ENCODE measurements at places on chromosomes 1 and 21.

DNA sequence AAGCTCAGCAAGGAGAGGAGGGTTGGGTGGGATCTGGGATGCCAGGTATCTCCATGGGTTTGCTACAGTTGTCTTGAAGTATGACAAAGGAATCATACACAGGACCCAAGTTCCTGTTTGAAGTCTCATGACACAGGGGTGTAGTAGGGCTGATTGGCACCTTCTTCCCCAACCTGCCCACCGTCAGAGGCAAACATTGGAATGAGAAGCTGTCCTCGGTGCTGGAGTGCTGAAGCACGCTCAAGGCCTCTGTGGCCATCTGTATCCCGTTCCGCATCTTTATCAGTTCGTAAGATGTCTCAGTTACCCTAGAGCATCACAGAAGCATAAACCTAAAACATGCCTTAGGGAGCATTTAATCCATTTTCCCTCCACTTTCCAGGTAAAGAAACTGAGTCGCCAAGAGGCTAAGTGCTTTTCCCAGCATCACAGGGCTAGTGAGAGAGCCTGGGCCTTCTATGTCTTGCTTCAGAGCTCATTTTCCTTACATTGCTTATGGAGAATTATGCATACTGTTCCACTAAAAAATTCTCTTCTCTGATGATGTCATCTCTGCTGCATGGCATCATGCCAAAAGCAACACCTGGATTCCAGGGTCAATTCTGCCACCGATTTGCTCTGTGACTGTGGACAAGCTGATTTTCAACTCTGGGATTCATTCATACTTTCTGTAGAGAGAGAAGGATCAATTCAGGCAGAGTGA, 34.2 kb downstream of the VWA5B1 start:
- DNase-seq: no peak

DNA sequence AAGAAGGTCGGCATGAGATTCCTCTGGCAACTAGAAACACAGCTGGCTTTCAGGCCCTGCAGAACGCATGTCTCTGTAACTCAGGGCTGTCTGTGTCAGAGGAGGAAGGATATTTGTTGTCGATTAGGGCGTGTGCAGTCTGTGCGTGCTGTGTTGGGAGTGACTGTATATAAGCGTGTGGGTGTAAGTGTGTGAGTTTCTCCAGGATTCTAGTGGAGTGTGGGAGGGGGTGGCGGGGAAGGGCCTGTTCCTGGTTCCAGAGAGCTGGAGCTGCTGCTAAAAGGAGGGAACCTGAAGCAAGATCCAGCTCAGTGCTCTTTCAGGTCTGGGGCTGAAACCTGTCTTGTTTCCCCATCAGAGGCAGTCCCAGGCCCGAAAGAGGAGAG, 74.3 kb downstream of the SLC16A1 start:
- DNase-seq: no peak

- DNase-seq: peak; percentile 80
These were observed 3.8 kb downstream of the DYRK1A start for GRCh38 chr21:37370152-37371040.

GRCh38 chr1:162327788-162328165, 48.9 kb downstream of the SPATA46 start:
- DNase-seq: no peak

DNA sequence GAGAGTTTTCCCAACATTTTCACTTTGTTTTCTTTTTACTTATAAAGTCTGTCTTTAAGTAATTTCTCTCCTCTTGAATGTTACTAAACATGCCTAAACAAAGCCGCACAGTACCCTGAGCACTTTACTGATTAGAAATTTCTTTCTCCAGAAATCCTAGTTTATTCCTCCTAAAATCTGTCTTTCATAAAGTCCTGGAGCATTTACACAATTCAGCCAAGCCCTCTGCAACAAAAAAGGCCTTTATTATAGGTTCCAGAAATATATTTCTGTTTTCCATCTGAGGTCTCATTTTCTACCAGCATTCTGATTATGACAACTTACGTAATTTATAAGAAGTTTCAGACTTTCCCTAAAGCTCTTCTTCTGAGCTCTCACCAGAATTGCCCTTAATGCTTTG, 549.5 kb upstream of the OLFM3 start:
- DNase-seq: no peak

Measured in NB4 (cell line).